ENCODE measurements at places on chromosomes 2 and 18.

- no peak for DNase-seq
Observed at GRCh38 chr2:40606862-40607261, 155.0 kb upstream of the SLC8A1 start.

GRCh38 chr2:113973810-113974209, 83.9 kb downstream of the ACTR3 start:
- no peak for DNase-seq

DNA sequence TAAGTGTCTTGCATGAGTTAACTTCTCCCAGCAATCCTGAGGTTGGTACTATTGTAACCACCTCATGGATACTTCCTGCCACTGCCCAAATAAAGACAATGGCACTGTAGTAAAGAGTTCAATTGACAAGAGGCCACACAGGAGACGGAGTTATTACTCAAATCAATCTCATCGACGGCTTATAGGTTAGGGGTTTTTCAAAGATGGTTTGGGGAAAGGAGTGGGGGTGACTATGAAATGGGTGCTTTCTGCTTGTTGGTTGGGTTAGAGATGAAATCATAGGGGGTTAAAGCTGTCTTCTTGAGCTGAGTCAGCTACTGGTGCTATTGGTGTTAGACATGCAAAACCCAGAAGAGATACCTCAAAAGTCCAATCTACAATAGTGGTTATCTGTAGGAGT, 1258.0 kb upstream of the ZEB2 start:
- no peak for DNase-seq

DNA sequence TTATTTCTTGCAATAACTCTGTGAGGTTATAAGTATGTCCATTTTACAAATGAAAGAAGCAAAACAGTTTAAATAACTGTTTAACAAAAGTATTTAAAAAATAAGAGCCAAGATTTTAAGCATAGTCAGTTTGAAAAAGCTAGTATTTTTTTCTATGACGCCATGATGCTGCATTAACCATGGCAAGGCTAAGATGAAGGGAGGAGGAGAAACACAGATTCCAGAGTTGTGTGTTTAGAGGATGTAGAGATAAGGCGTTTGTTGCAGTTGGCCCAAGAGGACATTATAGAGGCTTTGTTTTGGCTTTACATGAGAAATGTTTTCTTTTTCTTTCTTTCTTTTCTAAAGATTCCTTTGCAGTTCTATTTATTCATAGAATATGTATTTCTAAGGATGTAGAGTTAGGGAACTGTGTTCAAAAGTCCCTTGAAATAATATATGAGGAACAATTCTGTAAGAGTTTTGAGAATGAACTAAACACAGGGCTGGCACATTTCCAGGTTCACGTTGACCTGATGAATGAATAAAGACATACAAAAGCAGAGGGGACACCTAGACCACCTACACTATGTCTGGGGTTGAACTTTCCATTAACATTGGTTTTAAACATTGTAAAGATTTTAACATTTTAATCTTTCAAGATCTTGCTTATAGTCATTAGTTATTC, 244.2 kb downstream of the KCNS3 start:
- no peak for DNase-seq

- no peak for DNase-seq
Observed at GRCh38 chr2:152385650-152386049, 50.7 kb downstream of the FMNL2 start.

DNA sequence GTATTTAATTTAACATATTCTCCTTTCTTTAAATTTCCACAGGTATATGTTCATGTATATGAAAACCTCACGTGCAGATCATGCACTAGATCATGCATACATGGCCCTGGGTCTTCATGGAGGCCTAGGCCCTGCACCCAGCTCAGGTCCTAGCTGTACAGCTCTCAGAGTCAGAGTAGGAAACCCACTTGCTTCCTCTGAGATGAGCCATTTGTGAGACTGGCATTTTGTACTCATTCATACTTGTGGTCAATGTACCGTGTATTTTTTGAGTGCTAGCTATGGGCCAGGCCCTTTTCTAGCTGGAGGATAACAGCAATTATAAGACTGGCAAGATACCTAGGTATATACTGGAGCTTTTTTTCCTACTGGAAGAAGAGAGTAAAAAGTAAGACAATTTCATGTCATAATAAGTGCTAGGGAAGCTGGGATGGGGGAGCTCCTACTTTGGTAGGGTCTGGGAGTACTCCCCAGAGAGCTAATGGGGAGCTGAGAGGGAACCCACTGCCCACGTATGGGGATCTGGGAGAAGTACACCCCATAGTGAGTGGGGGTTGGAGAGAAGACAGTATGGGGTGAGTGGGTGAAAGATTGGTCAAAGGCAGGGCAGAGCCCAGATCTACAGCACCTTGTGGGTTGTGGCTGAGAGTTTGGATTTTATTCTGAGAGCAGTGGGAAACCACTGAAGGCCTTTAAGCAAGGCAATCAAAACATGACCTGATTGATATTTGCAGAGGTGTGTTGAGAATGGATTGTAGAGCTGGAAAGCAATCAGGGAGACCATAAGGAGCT, 72.0 kb downstream of the POLE4 start:
- DNase-seq, result no peak

DNA sequence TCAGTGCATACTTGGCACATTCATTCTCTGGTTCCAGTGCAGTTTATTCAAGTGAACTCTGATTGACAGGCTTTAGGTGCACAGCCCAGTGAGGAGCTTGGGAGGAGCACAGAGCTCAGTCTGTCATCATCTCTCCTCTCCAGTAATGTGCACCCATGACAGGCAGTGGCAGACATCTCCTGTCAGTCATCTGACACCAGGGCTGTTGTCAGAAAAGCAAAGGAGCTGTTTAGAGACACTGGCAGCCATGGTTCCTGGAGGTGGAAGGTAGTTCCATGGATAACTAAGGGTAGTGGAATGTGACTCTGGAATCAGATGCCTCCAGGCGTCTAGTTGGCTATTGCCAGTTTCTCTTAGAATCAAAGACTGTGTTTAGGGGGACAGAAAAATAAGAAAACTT, 308.8 kb downstream of the DCDC2C start:
- DNase-seq, result no peak
